ENCODE measurements at places on chromosomes 6 and 20. TPM values are rescaled to one million over a fixed set of nuclear protein-coding genes. Genes with fewer than 3 reads are reported as not detected.

The TBX18 gene
- 0.25 TPM for total RNA-seq

The SHLD1 gene
- total RNA-seq, result 4.0 TPM

The TJAP1 gene
- 26.4 TPM for total RNA-seq

DNA sequence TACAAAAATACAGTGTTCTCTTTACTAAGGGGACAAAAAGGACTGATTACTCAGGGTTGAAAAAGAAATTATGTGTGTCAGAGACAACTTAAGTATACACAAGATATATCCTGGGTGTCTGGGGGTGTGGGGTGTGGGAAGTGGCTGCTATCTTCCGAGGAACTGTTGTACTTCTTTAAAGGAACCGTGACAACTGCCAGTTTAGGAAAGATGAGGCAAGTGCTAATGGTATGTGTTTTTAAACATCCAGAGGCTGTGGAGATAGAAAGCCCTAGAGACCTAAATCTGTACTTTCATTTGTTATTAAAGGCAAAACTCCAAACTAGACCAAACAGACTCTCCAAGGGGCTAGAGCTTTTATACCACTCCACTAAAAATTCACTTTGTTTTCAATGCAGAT, 95.6 kb downstream of the SNAP25 start:
- DNase-seq, result no peak
- no peaks in the 10 kb centered on the region for H3K4me1 ChIP-seq
- no peaks in the 10 kb centered on the region for H3K36me3 ChIP-seq
- H3K27me3 ChIP-seq, result no peaks in the 10 kb centered on the region
- H3K4me3 ChIP-seq, result no peak overlapping the region

DNA sequence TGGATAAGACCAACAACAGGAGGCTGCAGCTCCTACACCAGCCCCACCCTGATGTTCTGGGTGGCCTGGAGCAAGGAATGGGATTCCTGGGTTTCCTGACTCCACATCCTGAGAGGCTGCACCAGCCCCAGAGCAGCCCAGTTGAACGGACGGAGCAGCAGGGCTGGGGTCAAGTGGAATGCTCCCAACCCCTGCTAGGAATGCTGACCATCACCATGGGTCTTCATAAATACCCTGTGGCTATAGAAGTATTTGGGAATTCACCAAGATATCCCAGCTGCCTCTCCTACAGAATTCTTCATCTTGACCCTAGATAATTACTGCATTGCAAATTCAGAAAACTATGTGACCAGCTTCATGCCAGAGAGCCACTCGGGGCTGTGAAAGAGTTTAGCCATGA, 180.3 kb downstream of the THBS2 start:
- no peak for DNase-seq
- no peak overlapping the region for H3K4me3 ChIP-seq
- no peak overlapping the region for H3K27ac ChIP-seq
- no peaks in the 10 kb centered on the region for H3K4me1 ChIP-seq

- no peaks in the 10 kb centered on the region for H3K27me3 ChIP-seq
- H3K4me1 ChIP-seq, result peaks cover 4% of the 10 kb centered on the region
- H3K36me3 ChIP-seq, result no peaks in the 10 kb centered on the region
- H3K4me3 ChIP-seq, result no peak overlapping the region
- no peak for DNase-seq
These were observed 88.1 kb downstream of the SYNJ2 start for GRCh38 chr6:158069800-158070195.

- no peak overlapping the region for H3K4me3 ChIP-seq
- no peaks in the 10 kb centered on the region for H3K27me3 ChIP-seq
- no peak overlapping the region for H3K27ac ChIP-seq
- DNase-seq, result no peak
These were observed 512.8 kb downstream of the MAFB start for GRCh38 chr20:40176098-40176841.

- no peaks in the 10 kb centered on the region for H3K27me3 ChIP-seq
- no peaks in the 10 kb centered on the region for H3K36me3 ChIP-seq
- H3K4me1 ChIP-seq, result no peaks in the 10 kb centered on the region
- H3K27ac ChIP-seq, result no peak within 1 kb of the TSS
- peak within 1 kb of the TSS; percentile 55 for H3K4me3 ChIP-seq
These were observed at the start of gene ENPP1 for GRCh38 chr6:131807644-131808459. TSS of gene ENPP1 (plus strand) at chr6:131808020. CDS start at chr6:131808036, 16 bp downstream.

GRCh38 chr6:87884203-87884602, 163.4 kb upstream of the SPACA1 start:
- H3K4me1 ChIP-seq, result no peaks in the 10 kb centered on the region
- no peak overlapping the region for H3K27ac ChIP-seq
- H3K4me3 ChIP-seq, result no peak overlapping the region
- no peak for DNase-seq

DNA sequence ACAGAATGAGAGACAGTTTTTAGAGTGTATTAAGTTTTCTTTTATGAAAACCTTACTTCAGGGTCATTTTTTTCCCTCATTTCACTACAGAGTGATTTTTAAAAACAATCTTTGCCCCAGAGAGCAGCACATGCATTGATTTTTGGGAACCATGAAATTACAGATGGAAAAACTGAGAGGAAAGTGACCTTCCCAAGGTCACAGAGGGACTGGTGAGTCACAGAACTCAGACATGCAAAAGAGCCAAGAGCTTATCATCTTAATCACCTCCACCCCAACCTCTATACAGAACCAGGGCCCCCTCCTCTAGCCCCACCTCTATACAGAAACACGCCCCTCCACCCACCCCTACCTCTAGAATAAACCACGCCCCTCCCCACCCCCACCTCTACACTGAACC, 10.7 kb downstream of the PXMP4 start:
- H3K27ac ChIP-seq, result no peak overlapping the region
- no peak overlapping the region for H3K4me3 ChIP-seq
- no peak for DNase-seq
- no peaks in the 10 kb centered on the region for H3K36me3 ChIP-seq
- H3K27me3 ChIP-seq, result no peaks in the 10 kb centered on the region

- H3K4me3 ChIP-seq, result no peak overlapping the region
- no peak for DNase-seq
- no peaks in the 10 kb centered on the region for H3K27me3 ChIP-seq
- no peaks in the 10 kb centered on the region for H3K4me1 ChIP-seq
- no peak overlapping the region for H3K27ac ChIP-seq
- no peaks in the 10 kb centered on the region for H3K36me3 ChIP-seq
These were observed 75.0 kb upstream of the FUCA2 start for GRCh38 chr6:143586557-143586956.
